ENCODE measurements at places on chromosomes 6 and 20.

DNA sequence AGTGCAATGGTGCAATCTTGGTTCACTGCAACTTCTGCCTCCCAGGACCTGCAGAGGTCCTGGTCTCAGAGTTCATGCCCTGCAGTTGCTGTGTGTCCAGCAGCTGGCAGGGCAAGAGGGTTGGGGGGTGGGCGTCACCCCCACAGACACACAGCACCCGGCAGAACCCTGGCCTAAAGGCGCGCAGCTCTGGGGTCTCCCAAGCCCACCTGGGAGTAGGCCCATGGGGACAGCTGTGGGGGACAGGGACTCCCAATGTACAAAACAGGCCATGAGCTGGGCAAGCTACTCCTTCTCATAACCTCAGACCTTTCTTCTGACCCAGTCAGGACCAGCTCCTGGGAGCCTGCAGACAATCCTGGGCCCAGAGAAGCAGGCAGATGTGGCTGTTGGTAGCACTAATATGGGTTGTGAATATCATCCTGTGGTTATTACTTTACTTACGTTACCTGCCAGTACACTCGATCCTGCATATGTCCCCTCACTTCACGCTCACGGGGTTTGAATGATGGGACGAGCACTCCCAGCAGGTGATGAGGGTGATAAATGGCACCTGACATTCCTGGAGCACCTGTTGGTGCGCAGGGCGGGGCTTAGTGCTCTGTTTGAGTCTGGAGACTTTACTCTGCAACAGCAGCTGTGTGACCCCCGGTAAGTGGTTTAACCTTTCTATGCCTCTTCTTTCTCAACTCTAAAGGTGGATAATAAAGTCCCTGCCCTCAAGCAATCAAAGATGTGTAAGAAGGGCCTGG, 39.9 kb upstream of the SULF2 start:
- no peaks in the 10 kb centered on the region for H3K27me3 ChIP-seq
- no peak overlapping the region for H3K27ac ChIP-seq
- no peak for DNase-seq
- H3K4me3 ChIP-seq: no peak overlapping the region
- H3K4me1 ChIP-seq: peaks cover 11% of the 10 kb centered on the region

- no peak overlapping the region for H3K27ac ChIP-seq
- no peak for DNase-seq
- no peak overlapping the region for H3K4me3 ChIP-seq
- no peaks in the 10 kb centered on the region for H3K36me3 ChIP-seq
- peaks cover 7% of the 10 kb centered on the region for H3K4me1 ChIP-seq
- H3K27me3 ChIP-seq: no peaks in the 10 kb centered on the region
These were observed 168.5 kb downstream of the SCP2D1 start for GRCh38 chr20:18981962-18982539.

GRCh38 chr6:792662-793061, 99.7 kb upstream of the EXOC2 start:
- no peaks in the 10 kb centered on the region for H3K36me3 ChIP-seq
- no peak overlapping the region for H3K4me3 ChIP-seq
- DNase-seq: no peak
- peaks cover 18% of the 10 kb centered on the region for H3K27me3 ChIP-seq
- no peak overlapping the region for H3K27ac ChIP-seq

DNA sequence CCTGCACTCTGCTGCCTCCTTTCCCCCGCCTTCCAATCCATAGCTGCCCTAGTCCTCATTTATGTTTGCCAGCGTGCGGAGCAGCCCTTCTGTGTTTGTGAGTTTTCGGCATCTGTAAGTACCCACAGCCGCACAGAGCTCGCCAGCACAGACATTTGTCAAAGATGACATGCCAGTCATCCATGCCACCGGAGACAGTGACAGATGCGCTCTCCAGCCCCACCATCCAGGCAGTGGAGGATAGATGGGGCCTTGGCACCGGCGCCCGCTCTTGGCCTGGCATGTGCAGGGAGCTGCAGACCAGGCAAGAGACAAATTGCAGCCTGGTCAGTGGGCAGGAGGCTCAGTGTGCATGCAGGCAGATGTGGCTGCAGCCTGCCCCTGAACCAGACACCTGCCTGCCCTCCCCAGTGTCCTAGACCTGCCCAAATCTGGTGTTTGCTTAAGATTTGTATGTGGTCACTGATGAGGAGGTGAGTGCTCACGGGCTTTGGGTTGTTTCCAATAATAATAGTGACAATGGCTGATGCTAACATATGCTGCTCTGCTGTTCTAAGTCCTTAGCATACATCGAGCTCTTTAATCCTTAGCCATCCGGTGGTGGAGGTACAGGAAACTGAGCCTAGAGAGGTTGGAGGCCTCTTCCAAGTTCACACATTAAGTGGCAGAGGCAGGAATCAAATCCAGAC, 78.1 kb downstream of the UNC5CL start:
- H3K27ac ChIP-seq: no peak overlapping the region
- H3K4me3 ChIP-seq: no peak overlapping the region
- H3K4me1 ChIP-seq: peaks cover 48% of the 10 kb centered on the region
- no peaks in the 10 kb centered on the region for H3K27me3 ChIP-seq
- H3K36me3 ChIP-seq: no peaks in the 10 kb centered on the region
- no peak for DNase-seq

- no peak overlapping the region for H3K4me3 ChIP-seq
- H3K36me3 ChIP-seq: no peaks in the 10 kb centered on the region
- H3K4me1 ChIP-seq: peaks cover 5% of the 10 kb centered on the region
- no peak overlapping the region for H3K27ac ChIP-seq
- DNase-seq: no peak
- H3K27me3 ChIP-seq: no peaks in the 10 kb centered on the region
These were observed 96.7 kb downstream of the EDN1 start for GRCh38 chr6:12386816-12387215.

DNA sequence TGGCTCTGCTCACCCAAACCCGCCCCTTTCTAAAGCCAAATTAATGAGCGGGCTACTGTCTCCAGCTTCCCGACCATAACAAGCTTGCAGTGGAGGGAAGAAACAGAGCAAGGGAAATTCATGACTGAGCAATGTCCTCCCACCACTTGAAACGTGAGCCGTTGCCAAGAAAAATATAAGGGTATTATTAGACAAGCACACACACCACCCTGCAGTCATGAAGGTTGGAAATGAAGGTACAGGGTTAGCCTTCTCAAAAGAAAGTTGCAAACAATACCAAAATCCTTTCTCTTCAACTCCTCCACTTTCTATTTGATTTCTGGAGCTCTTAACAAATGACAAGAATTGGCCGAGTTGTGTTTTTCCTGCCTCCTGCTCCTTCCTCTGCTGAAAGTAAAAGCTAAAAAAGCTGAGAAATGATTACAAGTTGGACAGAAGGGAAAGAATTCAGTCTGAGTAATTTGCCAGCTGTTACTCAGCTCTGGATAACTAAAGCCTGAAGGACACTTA, 151.1 kb upstream of the B3GAT2 start:
- H3K4me3 ChIP-seq: no peak overlapping the region
- no peak for DNase-seq
- no peaks in the 10 kb centered on the region for H3K4me1 ChIP-seq
- H3K27ac ChIP-seq: no peak overlapping the region

DNA sequence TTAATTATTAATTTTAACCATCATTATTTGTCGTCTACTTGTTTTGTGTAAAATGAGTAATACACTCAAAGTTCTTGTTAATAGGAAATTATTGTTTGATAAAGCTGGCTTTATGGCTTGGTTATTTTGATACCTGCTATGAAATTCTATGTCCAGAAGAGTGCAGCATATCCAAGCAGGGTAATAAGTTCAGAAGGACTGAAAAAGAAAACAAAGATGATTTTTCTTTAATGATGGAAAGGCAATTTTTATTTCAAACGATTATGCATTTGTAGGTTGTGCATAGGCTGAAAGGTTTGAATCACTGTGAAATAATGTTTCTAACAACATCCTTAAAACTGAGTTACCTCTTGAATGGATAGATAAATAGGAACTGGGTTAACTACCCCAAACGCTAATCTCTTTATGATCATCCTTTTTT, 1.4 kb upstream of the MAN1A1 start:
- no peak for DNase-seq
- peaks cover 21% of the 10 kb centered on the region for H3K4me1 ChIP-seq
- H3K27me3 ChIP-seq: no peaks in the 10 kb centered on the region

DNA sequence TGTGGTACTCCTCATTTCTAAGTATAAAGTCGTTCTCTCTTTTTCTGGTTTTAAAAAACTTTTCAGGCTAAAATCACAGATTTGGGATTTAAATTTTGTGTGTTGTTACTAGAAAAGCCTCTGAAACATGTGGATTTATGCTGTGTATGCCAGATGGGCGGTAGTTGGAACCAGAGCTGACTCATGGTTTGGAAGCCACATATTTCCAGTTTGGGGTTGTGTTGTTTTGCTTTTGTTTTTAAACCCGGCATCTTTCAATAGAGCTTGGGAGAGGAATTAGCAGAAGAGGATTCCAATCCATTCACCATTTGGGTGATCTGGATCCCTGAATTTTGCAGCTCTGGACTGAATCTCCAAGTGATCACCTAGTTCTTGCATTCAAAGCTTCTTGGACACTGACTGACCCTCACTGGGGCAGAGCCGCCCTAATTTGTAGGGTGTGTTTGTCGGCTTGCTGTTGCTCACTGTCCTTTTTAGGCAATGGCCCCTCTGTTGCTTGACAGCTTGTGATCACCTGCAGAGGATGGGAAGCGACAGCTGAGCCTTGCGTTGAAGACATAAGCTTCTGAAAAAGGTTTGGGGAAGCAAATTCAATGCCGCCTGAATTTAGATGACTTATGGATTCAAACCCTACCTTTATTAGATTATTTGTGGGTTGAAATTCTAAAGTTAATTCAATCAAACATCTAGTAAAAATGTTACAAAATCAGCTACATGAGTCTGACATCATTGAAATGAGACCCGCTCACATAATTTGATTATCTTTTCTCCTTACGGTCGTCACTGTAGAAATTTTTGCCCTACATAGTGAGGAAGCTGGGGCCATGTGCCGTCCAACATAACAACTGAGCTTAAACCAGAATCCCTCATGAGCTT, 79.9 kb upstream of the CD83 start:
- H3K27ac ChIP-seq: no peak overlapping the region
- no peaks in the 10 kb centered on the region for H3K27me3 ChIP-seq
- H3K4me3 ChIP-seq: no peak overlapping the region
- peaks cover 24% of the 10 kb centered on the region for H3K4me1 ChIP-seq

GRCh38 chr6:169714178-169714577, 10.1 kb downstream of the PHF10 start:
- no peak overlapping the region for H3K4me3 ChIP-seq
- no peak overlapping the region for H3K27ac ChIP-seq
- H3K4me1 ChIP-seq: peaks cover under 1% of the 10 kb centered on the region
- peaks cover 12% of the 10 kb centered on the region for H3K36me3 ChIP-seq
- DNase-seq: no peak

- H3K4me1 ChIP-seq: no peaks in the 10 kb centered on the region
- no peak overlapping the region for H3K27ac ChIP-seq
- no peak overlapping the region for H3K4me3 ChIP-seq
- H3K36me3 ChIP-seq: no peaks in the 10 kb centered on the region
- no peak for DNase-seq
These were observed 330.3 kb downstream of the CDH4 start for GRCh38 chr20:61582196-61582923.

DNA sequence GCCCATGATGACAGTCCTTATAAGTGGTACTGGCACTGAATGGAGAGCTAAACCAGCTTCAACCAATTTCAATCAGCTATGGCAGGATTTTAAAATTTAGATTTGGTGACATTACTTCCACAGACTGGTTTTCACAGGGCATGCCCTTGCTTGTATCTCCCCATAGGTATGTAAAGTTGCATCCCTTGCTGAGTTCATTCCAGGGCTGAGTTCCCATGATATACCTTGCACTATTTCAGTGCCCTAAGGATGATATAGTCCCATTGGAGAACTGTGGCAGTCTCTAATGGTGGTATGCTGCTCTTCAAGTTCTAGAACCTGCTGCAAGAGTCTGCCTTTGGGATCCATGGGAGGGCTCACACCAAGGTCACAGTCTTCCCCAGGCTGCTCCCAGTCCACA, 232.7 kb upstream of the MOCS1 start:
- DNase-seq: no peak
- no peaks in the 10 kb centered on the region for H3K27me3 ChIP-seq
- no peak overlapping the region for H3K27ac ChIP-seq
- no peak overlapping the region for H3K4me3 ChIP-seq
- H3K4me1 ChIP-seq: no peaks in the 10 kb centered on the region

DNA sequence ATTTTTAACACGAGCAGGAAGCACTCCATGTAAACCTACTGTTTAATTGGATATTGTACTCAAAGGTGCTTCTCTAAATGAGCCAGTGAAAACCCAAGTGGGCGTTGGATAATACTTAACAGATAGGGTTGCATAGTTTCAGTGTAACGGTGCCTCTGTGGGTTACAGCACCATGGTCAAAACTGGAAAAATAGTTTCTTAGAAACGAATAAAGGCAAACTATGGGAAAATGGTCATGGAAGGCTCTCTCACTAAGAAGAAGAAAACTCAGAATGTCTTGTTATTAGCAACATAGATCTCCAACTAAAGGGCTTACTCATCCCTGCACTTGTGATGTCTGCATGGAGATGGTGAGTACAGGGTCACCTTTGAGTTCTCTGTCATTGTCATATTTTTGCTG, 59.1 kb upstream of the NEDD9 start:
- DNase-seq: no peak
- H3K27me3 ChIP-seq: no peaks in the 10 kb centered on the region
- H3K4me3 ChIP-seq: no peak overlapping the region
- H3K36me3 ChIP-seq: no peaks in the 10 kb centered on the region
- H3K4me1 ChIP-seq: no peaks in the 10 kb centered on the region

- no peaks in the 10 kb centered on the region for H3K27me3 ChIP-seq
- no peak overlapping the region for H3K4me3 ChIP-seq
These were observed 585.7 kb upstream of the MARCKS start for GRCh38 chr6:113271437-113271836.

GRCh38 chr20:37273988-37274387, 12.4 kb upstream of the GHRH start:
- H3K27ac ChIP-seq: no peak overlapping the region
- H3K4me1 ChIP-seq: peaks cover 8% of the 10 kb centered on the region
- H3K27me3 ChIP-seq: no peaks in the 10 kb centered on the region
- no peak overlapping the region for H3K4me3 ChIP-seq

DNA sequence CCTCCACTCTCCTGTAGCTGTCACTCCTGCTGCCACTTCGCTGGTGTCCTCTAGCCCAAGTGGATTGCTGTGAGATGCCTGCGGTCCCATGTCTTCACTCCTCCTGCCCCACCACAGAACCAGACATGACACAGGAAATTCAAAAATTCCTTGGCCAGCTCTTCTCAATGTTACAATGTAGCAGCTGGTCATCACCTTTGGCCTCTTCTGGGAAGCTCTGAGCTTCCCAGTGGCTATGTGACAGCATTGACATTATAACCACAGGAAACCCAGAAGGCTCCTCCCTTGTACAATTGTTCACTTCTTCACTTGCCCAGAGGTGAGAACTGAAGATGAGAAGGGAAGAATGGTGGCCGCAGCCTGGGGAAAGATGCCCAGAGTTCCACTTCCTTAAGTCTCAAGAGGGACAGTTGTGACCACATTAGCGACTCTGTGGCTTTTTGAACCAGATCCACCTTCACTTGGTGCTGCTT, 76.1 kb upstream of the NAA20 start:
- peaks cover 29% of the 10 kb centered on the region for H3K4me1 ChIP-seq
- H3K4me3 ChIP-seq: no peak overlapping the region
- no peaks in the 10 kb centered on the region for H3K27me3 ChIP-seq
- H3K36me3 ChIP-seq: peaks cover 9% of the 10 kb centered on the region

Data from keratinocyte (primary cell).